ENCODE measurements at places on chromosomes 7 and 10. TPM values are rescaled to one million over a fixed set of nuclear protein-coding genes. Genes with fewer than 3 reads are reported as not detected.

GRCh38 chr7:140726281-140726680 lies 29.8 kb downstream of the NDUFB2 start:
- no peak for DNase-seq

- DNase-seq: no peak
These were observed 56.1 kb downstream of the ATAD1 start for GRCh38 chr10:87761892-87762291.

DNA sequence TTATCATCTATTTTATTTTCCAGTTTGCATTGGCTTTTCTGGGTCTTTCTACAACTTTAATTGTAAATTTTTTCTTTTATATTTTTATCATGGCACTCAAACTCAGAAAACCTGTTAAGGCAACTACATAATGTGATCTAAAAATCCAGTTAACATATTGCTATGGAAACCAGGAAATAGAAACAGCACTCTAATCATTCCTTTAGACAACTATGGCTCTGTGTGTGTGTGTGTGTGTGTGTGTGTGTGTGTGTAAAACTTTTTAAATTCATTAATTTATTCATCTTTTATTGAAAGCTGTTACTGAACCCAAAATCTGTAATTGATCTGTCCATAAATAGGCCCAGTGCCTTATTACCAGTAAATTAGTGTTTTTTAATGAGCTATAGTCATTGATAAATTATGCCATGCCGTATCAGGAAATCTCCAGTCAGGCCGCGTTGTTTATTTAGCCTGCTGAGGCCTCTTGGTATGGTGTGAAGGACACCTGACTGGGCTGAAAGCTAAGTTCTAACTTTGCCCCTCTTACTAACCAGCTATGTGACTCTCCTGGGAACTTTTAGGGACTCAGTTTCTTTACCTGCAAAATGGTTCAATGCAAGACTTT lies 1.5 kb upstream of the MET start:
- no peak for DNase-seq

DNA sequence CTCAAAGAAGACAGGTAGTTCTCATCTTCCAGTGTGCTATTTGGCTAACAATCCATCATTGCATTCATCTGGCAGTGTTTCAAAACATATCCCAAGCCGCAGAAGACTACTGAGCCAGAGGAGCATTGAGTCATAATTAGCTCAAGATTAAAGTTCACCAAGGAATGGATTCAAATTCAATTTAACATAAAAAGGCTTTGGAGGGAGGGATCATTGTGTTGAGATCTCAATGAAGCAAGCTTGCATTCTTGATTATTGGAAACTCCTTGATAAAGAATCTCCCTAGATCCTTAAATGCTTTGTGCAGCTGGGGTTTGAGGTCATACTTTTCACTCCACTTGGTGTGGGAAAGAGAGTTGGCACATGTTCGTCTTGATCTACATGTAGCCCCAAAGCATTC lies 142.8 kb upstream of the SEMA3A start:
- DNase-seq: no peak

DNA sequence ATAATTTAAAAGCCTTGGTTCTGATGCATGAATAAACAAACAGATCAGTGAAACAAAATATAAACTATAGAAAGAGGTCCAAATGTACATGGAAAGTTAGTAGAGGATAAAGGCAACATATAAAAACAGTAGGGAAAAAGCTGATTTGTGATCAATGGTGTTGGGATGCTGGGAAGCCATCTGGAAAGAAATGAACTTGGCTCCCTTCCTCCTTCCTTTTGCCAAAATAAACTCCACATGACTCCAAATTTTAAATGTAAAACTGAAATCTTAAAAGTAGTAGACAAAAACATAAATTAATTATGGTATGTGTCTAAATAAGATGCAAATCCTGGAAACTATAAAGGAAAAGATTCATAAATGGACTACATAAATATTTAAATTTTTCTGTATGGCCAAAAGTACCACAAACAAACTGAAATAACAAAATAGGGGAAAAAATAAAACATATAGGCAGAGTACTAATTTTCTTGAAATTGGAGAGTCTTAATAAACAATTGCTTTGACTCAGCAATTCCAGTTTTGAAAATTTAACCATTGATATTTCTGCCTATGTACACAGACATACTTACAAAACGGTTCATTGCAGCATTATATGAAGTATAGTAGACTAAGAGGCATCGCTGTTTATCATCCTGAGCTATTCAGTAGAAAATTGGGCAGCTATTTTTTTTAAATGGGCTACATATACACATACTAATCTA lies 77.0 kb upstream of the TRIM24 start:
- DNase-seq: no peak

GRCh38 chr10:21995557-21995956 lies 8.0 kb downstream of the DNAJC1 start:
- no peak for DNase-seq

- no peak for DNase-seq
These were observed 82.6 kb upstream of the AOAH start for GRCh38 chr7:36806891-36807290.

GRCh38 chr7:25478925-25479324 lies 250.6 kb upstream of the NPVF start:
- no peak for DNase-seq

DNA sequence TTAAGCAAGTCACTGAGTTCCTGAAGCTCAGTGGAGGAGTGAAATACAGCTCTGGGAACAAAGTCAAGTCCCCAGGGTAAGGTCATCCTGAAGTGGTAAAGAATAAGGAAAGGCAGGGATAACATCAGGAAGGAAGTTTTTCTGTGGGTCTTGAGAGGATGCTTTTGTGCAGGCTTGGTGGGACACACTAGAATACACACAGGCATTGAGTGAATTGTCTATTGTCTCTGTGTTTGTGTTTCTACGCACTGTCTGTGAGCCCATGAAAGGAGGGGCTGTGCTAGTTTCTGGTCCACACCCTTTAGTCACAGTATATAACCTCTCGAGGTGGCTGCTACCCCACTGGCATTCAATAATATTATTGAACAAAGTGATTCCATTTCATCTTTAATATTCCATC lies 95.8 kb upstream of the ABCB5 start:
- no peak for DNase-seq

GRCh38 chr10:27774831-27775230 lies 29.2 kb upstream of the MKX start:
- DNase-seq: no peak

DNA sequence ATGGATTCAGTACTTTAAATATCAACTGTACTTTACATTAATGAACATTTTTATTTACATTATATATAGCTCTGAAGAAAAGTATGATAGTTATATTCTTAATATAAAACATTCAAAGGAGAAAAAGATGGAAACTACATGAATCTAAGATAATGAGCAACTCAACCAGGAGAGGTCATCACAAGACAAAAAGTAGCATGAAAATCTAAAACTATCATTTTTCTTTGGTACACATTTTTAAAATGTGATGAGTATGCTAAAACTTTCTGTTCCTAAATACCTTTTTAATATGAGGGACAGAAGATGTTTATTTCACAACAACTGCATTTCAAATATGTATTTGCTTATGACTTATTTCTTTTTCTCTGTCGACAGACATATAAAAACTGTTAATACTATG lies 2.4 kb downstream of the CNTNAP2 start:
- no peak for DNase-seq

DNA sequence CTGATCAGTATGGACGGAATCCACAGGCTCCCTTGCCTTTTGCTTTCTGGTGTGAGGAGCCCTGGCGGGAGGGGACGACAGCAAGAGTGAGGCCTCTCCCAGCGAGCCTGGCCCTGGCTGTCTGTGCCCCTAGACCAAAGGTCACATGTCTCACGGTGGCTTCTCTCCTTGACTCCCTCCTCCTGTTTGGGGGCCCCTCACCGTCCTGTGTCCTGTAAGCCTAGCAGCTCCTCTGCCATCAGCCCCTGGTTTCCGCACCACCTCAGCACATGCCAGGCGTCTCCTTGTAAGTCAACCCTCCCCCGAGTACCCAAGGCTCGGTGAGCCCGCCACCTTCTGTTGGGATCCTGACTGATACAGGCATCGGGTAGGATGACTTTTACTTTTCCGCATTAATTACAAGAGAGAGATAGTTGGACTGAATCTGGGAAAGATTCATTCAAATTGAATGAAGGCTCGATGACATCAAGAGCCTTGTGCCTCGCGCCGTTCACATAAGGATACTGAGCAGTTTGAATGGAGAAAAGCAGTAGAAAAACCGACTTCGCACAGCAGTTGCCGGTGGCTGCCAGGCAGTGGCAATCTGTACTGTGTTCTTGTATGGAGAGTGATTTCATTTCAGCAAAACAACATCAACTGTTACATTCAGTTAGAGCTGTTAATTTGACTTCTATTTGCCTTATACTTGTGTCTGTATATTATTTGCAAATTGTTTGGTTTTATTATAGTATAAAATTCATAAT lies 119.8 kb downstream of the XRCC2 start:
- DNase-seq: no peak

GRCh38 chr7:70940597-70940996 lies 191.3 kb upstream of the GALNT17 start:
- no peak for DNase-seq

- DNase-seq: no peak
These were observed 9.4 kb upstream of the PPIA start for GRCh38 chr7:44787041-44787440.

DNA sequence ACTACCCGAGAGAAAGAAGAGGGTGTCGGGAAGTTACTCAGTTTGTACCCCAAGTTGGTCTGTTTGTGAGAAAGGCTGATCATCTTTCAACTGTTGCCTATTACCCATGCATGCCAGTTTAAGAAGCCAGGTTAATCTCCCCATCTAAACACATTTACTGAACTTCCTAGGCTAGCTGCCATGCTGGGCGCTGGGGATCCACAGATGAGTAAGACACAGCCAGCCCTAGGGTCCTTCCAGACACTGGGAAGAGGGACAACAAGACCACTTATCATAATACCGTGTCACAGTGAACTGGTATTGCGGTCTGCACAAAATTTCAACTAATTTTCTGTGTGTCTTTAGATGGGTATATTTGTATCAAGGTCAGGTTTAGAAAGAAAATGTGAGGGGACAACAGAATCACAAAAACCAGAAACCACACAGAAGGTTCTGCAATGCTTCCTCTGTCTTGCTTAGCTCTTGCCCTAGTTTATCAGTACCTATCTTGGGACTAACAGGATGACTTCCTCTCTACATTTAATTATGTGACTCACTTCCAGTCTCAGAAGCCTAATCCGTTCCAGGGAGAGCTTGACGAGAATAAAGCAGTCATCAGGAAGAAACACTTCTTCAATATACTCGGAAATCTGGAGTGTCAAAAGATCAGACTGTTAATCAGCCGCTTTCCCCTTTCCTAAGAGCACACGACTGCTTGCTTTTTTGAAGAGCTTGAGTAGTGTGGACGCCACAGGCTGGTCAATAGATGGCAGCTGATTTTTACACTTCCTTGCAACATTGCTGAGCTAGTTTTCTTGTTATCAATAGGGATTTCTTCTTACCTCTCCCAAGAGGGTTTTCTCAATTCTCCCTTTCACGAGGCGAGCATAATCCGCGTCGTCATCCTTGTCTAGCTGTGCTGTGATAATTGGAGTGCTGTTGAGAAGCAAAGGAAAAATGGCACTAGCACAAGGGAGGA lies 45.7 kb downstream of the POLR3A start:
- DNase-seq: peak; percentile 51

DNA sequence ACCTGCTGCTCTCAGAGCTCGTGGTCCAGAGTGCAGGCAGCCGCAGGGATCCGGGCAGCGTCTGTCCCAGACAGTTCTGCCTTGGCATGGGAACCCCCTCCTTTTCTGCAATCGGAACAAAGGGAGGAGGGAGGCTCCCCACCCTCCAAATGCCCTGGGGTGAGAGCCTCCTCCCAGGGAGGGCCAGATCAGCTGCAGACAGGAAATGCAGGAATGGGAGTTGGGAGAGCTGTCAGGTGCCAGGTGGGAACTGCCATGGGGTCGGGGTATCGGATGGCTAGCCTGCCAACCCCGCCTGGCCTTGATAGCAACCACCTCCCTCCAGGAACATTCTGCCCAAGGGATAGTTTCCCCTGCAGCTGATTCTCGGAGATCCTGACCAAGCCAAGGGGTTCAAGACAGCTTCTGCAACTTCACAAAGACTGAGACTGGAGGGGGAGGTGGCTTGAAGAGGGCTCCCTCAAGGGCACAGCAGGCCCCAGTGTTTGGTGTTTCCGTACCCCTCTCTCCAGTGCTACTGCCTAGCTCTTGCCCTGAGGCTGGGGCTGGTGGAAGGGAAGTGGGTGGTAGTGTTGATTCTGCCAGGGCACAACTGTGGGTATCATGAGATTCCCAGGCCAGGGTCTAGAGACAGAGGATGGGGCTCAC lies at the start of gene CALML5:
Gene CALML5, minus strand, starts transcription at position 78 of the 648 bp plus-strand sequence. CDS start 132 bp downstream, outside the sequence.
- DNase-seq: no peak

- no peak for DNase-seq
These were observed 350 bp upstream of the ZNF37A start for GRCh38 chr10:38093816-38094157.

- no peak for DNase-seq
These were observed 484.0 kb upstream of the ZWINT start for GRCh38 chr10:56844978-56845529.

DNA sequence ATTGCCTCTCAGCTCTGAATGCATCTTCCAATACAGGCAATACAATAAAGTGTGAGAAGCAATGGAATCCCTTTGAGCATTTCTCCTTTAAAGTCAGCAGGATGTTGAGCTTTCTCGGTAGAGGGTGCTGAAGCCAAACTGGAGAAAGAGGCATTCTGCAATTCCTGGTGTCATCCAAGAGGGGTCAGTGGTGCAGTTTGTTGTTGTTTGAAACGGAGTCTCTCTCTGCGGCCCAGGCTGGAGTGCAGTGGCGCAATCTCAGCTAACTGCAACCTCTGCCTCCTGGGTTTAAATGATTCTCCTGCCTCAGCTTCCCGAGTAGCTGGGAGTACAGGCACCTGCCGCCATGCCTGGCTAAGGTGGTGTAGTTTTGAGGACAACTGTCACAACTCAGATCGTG lies 486.5 kb downstream of the CALN1 start:
- DNase-seq: no peak

- no peak for DNase-seq
These were observed 2.4 kb upstream of the CNOT4 start for GRCh38 chr7:135512135-135512887.

DNA sequence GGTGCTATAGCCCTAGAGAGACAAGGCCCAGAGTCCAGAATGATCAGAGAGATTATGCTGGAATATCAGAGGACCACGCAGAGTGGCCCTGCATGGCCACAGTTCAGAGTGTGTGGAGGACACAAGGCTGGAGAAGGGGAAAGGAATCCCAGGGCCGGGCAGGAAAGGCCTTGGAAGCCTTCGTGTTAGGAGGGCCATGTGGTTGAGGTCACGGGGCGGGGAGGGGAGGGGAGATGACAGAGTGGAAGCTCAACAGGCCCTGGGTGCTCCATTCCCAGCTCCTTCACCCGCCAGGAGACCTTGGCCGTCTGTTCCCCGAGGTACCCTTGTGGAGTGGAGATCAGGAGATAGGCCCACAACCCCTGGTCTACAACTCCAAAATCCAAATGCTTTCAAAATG lies 13.2 kb upstream of the EN2 start:
- no peak for DNase-seq

GRCh38 chr7:36683695-36684357 lies 40.5 kb downstream of the AOAH start:
- no peak for DNase-seq

The RBP4 gene
- 0.22 TPM for polyA plus RNA-seq

The ACTL6B gene
- not detected for polyA plus RNA-seq

The NFE2L3 gene
- 2.6 TPM for polyA plus RNA-seq

The CALCR gene
- not detected for polyA plus RNA-seq

The CCL24 gene
- not detected for polyA plus RNA-seq

The LIPK gene
- not detected for polyA plus RNA-seq

The FOXP2 gene
- polyA plus RNA-seq: 0.66 TPM

Measured in BJ (cell line).